ENCODE measurements at places on chromosomes 12 and 14. TPM values are rescaled to one million over a fixed set of nuclear protein-coding genes. Genes with fewer than 3 reads are reported as not detected.

The IL31 gene
- not detected for total RNA-seq

The KRT75 gene
- total RNA-seq: not detected

The ITFG2 gene
- 14.6 TPM for total RNA-seq

The IFNG gene
- 0.63 TPM for total RNA-seq

The OR6C4 gene
- total RNA-seq: not detected

The GDF3 gene
- total RNA-seq: not detected

The LUM gene
- total RNA-seq: 4.9 TPM

The CACNA2D4 gene
- total RNA-seq: 0.83 TPM

The IL22 gene
- total RNA-seq: not detected

The NINJ2 gene
- 16.1 TPM for total RNA-seq

The PTPRQ gene
- 0.30 TPM for total RNA-seq

The GALNT9 gene
- not detected for total RNA-seq

The CCDC38 gene
- 0.93 TPM for total RNA-seq

The TAS2R43 gene
- not detected for total RNA-seq

The TEX52 gene
- total RNA-seq: not detected

- no peak for DNase-seq
Observed at GRCh38 chr14:28375295-28375694, 391.3 kb upstream of the FOXG1 start.

DNA sequence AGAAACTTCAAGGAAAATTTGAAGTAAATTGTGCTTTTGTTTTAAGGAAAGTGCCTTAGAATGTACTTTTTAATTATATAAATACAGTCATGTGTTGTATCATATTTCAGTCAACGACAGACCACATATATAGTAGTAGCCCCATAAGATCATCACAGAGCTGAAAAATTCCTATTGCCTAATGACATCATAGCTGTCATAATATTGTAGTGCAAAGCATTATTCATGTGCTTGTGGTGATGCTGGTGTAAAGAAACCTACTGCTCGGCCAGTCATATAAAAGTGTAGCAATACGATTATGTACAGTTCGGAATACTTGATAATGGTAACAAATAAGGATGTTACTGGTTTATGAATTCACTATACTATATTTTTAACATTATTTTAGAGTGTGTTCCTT, 198.9 kb upstream of the SLC16A7 start:
- DNase-seq: no peak

DNA sequence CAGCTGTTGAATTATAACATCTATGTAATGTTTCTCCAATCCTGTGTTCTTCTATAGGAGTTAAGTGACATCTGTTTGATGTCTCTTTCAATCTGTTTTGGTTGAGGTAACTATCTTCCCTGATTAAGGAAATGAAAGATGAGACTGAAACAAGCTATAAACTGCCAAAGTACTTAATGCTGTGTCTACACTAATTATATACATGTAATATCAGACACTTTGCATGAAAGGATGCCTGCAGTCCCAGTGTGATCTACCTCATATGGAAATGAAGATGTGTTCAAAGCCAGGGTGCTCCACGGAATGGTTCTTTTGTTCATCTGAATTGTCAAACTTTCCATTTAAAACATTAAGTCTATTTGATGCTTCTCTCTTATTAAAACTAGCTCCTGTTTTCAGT, 958.3 kb downstream of the GALC start:
- DNase-seq: no peak

DNA sequence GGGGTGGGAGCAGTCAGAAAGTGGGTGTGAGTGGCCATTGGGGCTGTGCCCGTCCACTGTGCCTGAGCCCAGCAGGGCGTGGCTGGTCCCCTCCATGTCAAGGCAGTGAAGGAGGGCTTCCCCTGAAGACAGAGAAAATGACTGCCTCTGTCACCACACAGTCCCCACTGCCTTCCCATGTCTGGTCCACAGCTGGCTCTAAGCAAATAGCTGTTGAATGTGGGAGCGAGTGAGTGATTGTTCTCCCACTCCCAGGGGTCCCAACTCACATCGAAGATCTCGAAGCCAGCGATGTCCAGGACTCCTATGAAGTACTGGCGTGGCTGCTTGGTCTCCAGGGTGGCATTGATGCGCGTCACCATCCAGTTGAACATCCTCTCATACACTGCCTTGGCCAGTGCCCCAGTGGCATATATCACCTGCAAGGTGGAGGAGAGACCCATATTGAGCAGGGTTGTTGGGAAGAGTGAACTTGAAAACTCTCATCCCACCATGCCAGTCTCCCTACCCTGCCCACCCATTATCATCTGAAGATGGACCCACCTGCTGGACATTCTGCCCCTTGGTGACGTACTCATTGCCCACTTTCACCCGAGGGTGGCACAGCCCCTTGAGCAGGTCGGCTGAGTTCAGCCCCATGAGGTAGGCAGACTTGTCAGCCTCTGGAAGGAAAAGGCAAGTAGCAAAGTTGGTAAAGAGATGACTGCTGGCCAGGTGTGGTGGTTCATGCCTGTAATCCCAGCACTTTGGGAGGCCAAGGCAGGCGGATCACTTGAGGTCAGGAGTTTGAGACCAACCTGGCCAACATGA, 6.6 kb downstream of the MYH7 start:
- DNase-seq: no peak

- DNase-seq: no peak
Observed at GRCh38 chr14:90644882-90645281, 171.3 kb downstream of the TTC7B start.

GRCh38 chr14:92883066-92883465, 39.9 kb upstream of the CHGA start:
- no peak for DNase-seq

GRCh38 chr14:71555654-71556559, 376.3 kb upstream of the RGS6 start:
- DNase-seq: no peak

- no peak for DNase-seq
Observed at GRCh38 chr12:116366824-116367223, 89.3 kb upstream of the MED13L start.

- no peak for DNase-seq
Observed at GRCh38 chr12:131830914-131831571, 2.9 kb downstream of the MMP17 start.

DNA sequence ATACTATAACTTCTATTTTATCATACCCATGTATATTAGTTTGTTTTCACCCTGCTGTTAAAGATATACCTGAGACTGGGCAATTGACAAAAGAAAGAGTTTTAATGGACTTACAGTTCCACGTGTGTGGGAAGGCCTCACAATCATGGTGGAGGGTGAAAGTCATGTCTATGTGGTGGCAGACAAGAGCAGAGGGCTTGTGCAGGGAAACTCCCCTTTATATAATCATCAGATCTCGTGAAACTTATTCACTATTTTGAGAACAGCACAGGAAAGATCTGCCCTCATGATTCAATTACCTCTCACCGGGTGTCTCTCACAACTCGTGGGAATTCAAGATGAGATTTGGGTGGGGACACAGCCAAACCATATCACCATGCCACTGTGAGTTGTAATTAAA, 135.8 kb downstream of the SYNE2 start:
- DNase-seq: no peak

GRCh38 chr14:99519347-99519881, 38.2 kb downstream of the CCNK start:
- no peak for DNase-seq

GRCh38 chr14:88323523-88324199, 592 bp upstream of the KCNK10 start:
- DNase-seq: no peak

DNA sequence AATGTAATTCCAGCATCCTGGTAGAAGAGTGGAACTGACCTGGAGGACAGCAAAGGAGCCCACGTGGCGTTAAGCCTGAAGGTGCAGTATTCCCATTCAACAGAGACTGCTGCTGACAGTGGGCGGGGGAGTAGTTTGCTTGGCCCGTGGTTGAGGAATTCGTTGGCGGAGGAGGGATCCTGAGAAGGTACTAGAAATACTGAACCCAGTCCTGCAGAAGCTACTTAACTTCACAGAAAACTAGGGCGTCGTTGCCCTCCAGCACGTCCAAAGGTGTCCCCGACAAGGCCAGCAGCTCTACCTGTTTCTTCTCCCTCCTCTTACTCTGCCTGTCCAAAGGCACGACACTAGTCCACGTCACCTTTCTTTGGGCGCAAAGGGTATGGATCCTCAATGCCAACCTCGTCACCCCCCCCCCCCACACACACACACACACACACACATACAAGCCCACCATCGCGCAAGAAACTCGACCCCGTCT, 303 bp downstream of the PUS7L start:
- DNase-seq: no peak

GRCh38 chr14:97707603-97708002, 910.4 kb downstream of the VRK1 start:
- DNase-seq: no peak

GRCh38 chr14:92939699-92940098, 16.7 kb downstream of the CHGA start:
- DNase-seq: peak; percentile 64

DNA sequence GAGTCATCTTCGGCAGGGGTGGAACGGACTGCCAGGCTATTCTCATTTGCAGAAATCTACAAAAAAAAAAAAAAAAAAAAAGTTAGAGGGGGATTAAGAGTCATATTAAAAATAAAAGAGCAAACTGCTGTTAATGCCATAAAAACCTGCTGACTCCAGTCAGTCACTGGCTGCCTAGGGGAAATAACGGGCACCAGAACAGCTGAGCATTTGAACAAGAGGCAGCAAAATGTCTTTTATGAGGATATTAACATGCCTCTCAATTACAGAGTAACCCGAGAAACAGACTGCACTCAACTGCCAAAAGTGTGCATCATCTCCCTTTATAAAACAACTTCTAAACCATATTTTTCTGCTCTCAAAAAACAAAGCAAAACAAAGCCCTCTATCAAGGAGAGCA, 28.7 kb upstream of the CERS5 start:
- no peak for DNase-seq

- DNase-seq: no peak
Observed at GRCh38 chr12:107590814-107591375, 94.7 kb upstream of the PWP1 start.

GRCh38 chr12:3441435-3441834, 49.6 kb upstream of the PRMT8 start:
- DNase-seq: no peak

DNA sequence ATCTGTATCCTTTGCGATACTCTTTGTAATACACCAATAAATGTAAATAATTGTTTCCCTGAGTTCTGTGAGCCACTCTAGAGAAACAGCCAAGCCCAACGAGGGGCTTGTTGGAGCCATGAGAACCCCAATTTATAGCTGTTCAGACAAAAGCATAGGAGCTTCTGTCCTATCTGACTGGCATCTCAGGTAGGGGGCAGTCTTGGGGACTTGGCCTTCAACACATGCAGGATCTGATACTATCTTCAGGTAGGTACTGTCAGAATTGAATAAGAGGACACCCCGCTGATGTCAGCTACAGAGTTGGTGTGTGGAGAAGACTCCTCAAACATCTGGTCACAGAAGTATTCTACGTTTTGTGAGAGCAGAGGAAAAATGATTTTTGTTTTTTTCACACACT, 25.3 kb downstream of the TXNDC16 start:
- no peak for DNase-seq

- DNase-seq: no peak
Observed at GRCh38 chr14:61511558-61511948, 183.8 kb upstream of the HIF1A start.

GRCh38 chr12:118058881-118059280, 2.1 kb downstream of the WSB2 start:
- DNase-seq: no peak

- DNase-seq: no peak
Observed at GRCh38 chr12:24605466-24605865, 343.4 kb downstream of the BCAT1 start.

DNA sequence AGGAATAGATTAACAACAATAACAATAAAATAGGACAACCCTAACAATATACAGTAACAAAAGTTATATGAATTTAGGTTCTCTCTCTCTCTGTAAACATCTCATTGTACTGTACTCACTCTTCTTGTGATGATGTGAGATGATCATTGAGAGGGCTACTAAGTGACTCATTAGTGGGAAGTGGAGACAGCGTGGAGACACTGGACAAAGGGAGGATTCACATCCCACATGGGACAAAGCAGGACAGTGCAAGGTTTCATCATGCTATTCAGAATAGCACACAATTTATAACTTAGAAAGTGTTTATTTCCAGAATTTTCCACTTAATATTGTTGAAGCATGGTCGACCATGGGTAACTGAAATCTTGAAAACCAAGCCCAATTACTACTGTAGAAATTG, 26.0 kb upstream of the SPATA7 start:
- DNase-seq: no peak

GRCh38 chr14:71863766-71864165, 68.5 kb upstream of the RGS6 start:
- DNase-seq: no peak

DNA sequence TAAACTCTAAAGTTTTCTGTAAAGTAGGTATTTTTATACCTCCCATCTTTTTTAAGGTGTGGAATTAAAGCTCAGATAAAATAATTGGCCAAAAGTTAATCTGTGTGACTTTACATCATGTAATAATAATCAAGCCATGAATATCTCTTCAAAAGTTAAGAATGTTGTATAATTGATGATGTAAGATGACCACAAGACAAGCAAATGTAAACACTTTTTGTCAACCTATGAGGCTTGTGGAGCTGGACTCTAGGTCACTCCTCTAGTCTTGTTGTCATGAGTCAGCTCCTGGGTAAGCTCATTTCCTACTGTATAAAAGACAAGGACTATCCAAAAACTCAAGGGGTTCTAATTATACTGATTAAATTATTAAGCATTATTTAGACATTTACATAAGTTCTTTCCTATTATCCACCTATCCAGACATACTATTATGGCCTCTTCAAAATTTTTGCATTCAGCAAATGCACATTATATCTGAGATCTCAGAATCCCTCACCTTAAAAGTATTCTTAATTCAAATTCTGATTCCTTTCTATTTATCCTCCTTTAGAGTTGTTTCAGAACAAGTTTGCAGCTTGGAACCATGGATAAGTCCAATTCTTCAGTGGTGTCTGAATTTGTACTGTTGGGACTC, at the start of gene OR4K5:
TSS of gene OR4K5 (plus strand) at position 587 of the 637 bp plus-strand sequence. CDS start at position 587, 0 bp downstream.
- DNase-seq: no peak

DNA sequence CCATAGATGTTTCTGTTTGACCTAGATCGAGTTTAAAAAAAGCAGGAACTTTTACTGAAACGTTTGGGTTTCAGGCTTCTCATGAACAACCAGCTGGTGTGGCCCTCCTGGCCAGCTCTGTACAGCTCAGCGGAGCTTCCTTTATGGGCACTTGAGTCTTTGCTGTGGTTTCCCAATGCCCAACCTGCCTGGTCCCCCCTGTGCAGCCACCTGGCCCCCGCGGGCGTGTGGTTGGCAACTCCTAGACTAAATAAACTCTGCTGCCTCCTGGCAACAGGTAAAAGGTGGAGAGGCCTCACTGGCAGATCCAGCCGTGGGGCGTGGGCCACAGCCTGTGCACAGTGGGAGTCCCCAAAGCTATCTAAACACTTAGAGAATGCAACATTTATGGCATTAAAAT, 38.7 kb downstream of the ADGRD1 start:
- no peak for DNase-seq

Measured in left lobe of liver (tissue), 2 donors.